ENCODE measurements at places on chromosomes 6 and 20.
A peak's percentile ranks its signal among the peaks of the same experiment; 100 is the strongest.

DNA sequence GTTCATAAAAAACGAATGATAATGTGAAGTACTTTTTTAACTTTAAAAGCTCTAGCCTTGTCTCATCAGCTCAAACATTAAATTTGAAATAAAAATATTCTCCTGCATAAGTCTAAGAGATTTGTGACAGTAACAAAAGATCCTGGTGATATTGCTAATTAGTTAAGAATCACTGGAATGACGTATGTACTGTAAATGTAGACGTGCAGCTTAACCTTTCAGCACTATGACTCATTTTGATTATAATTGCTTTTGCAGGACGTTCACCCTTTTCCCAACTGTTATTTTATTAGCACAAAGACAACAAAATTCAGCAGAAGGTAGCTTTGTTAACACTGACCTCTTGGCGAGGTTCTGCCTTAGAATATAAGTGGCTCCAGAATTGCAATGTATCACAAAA, 68.6 kb downstream of the TENT5A start:
- DNase-seq: no peak

DNA sequence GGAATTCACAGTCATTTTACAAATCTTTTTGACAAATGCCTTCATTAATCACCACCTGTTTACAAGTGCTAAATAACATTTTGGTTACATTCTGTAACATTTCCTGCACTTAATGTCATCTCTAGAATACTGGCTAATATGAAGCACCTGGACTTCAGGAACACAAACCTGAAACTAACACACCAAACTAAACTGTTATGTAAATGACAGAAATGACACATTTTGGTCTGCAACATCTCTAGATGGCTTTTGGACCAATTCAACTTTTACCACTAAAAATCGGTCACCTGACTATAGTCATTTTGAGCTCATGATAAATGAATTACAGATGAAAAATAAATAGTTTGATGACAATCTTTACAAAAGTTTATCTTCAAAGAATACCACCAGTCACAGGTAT, 80.6 kb downstream of the ATG5 start:
- DNase-seq: no peak

DNA sequence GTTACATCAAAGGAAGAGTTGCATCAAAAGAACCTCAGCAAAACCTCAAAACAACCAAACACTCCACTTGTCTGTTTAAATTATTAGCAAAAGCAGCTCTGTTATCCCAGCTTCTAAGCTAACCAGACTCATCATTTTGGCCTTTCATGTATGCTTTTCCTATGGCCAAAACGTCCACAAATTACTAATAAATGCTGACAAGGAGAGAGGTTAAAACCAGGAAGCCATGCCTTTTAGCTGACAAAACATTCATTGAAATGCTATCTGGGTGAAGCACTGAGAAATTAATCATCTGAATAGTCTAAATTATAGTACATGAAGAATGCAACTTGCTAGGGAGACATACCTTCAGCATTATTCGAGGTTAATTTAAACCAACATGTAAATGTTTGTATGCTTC, 80.6 kb downstream of the LAMA2 start:
- DNase-seq: no peak

DNA sequence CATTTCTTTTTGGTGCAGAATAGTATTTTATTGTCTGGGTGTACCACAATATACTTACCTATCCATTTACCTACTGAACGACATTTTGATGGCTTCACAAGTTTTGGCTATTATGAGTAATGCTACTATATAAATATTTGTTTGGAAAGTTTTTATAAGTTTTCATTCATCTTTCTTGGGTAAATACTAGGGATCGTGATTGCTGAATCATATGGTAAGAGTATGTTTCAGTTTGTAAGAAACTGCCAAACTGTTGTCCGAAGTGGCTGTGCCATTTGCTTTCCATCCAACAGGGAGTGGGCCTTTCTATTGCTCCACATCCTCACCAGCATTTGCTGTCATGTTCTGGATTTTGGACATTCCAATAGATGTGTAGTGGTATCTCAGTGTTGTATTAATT, 104.2 kb downstream of the CDYL start:
- no peak for DNase-seq

- peak; percentile 58 for DNase-seq
Observed at GRCh38 chr6:63802606-63803206, 167.1 kb downstream of the PHF3 start.

GRCh38 chr6:166608774-166609173, 18.3 kb downstream of the RPS6KA2 start:
- no peak for DNase-seq

DNA sequence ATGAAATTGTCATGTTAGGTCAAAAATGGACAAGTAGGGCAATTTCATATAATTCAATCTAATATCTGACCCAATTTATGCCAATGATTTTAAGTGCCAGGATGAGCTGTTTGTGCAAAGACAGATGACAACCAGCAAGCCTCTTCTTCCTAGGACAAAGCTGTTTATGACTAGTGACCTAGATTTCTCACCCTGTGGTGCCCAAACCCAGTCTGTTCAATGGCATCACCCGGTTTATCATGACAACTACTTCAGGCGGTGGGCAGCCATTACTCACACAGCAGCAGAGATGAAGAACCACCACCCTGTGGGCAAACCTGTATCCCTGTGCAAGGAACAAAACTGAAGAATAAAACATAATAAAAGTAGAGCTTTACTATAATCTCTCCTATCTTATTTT, 59.0 kb downstream of the MAP7 start:
- no peak for DNase-seq

DNA sequence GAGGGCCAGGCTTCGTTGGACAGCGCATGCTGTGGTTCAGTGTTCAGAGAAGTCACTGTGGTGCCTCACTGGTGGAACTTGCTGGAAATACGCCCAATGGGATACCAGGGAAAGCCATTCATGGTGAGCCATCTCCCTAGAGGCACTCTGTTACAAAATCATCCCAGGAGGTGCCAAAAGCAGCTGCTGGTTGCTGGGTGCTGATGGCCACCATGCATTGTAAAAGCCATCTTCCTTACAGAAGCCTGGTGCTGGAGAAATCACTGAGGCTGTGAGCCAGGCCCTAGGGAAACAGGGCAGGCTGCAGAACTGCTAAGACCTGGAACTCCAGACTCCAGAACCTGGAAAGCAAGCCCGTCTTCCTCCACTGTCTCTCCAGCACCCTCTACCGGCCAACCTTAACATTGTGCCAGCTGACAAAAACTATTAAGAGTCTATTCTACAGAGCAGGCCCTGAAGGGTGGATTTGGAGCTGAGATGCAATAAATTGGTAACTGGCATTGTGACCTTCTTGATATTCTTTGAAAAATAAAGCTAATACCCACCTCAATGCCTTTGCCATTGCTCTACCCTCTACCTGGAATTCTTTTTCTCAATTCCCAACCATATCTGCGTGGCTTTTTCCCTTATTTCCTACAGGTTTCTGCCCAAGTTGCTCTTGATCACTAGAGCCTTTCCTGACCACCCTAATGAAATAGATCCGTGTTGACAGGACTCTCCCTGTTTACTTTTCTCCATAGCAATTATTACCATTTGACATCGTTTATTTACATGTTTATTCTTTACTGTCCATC, 18.5 kb downstream of the SNRPB start:
- peak; percentile 84 for DNase-seq

- no peak for DNase-seq
Observed at GRCh38 chr6:133730881-133731280, 158.0 kb upstream of the TCF21 start.

DNA sequence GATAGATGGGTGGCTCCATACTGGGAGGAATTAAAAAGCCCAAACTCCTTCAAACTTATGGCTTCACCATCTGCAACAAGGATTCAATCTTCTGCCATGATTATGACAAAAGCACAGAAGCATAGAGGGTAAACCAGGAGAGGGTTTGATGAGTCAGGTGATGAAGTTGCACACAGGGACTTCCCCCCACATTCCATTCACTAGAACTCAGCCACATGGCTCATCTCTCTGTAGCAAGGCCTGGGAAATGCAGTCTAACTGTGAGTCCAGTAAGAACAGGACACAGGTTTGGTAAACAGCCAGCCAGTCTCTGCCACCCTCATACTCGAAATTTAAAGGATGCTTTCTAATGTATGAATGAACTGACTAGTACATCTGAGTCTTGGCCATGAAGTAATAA, 142.9 kb downstream of the HIVEP2 start:
- peak; percentile 31 for DNase-seq

GRCh38 chr20:12455148-12455547, 537.5 kb downstream of the BTBD3 start:
- no peak for DNase-seq

DNA sequence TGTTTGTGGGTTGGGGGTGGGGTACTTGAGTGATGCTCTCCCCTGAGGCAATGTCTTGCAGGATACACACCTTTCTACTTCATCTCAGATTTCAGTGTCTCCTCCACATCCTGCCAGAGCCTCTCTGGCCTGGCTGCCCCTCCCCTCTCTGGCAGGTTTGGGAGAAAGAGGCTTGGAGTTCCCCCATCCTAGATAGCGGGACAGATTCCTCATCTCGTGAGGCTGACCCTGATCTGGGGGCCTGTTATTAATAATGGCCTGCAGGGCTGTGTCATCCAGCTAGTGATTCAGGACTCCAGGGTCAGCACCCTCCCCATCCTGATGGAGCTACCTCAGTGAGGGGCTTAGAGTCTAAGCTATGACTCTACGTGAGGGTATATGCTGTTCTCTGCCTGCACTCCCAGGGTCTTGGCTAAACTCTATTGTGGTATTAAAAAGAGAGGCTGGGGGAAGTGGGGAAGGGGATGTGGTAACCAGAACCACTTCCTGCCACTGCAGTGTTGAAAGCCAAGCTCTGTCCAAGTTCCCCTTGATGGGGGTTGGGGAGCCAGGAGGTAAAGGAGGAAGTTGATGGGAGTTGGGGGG, 3.7 kb upstream of the MMP9 start:
- DNase-seq: peak; percentile 87

GRCh38 chr20:19465536-19465935, 253.1 kb downstream of the SLC24A3 start:
- DNase-seq: peak; percentile 95

GRCh38 chr6:135675862-135676261, 175.6 kb upstream of the PDE7B start:
- peak; percentile 86 for DNase-seq

DNA sequence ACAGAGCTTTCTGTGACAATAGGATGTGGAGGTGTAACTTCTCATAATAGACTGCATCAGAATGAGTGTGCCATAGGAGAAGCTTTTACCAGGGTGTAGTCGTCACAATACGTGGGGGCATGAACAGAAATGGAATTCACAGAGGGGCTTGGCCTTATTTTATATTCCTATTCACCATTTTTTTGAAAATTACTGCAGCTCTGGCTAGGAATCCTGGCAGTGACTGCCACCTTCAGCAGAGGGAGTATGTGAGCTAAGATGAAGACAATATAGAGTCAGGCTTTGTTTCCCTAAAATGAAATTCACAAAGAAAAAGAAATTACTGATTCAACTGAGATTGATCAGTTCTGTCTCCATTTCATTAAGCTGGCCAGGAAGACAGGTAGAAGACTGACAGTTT, 13.9 kb downstream of the TOMM6 start:
- DNase-seq: peak; percentile 55

DNA sequence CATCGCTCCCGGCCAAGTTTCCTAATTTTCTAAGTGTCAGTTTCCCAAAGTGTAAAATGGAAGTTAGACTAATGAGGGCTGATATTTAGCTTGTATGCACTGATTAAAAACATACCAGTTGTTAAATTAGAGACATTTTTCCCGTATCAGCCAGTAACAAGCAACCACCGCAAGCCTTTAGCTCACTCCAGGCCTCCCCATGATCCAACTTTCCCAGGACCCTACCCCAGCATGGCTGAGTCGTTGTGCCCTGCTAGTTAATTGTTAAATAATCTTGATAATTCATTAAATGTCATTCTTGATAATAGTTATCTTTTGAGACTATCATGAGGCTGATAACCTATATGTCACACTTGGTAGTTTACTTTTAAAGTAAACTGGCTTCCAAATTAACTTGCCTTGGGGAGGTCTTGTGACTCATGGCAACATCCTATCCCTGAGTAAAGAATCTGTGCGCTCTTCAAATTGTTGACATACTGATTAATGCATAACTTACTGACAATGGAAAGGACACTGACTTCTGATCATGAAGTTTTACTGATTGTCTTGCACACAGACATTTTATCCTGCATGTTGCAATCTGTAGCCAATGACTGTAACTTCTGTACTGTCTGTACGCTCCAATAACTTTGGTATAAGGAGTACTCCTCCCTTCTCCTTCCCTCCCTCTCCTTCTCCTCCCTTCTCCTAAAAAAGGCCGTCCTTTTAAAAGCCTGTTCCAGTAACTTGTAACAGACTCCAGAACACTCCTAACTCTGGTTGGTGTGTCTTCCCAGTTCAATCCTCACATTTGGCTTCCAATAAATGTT, 6.3 kb upstream of the GTF3C6 start:
- peak; percentile 34 for DNase-seq

GRCh38 chr20:8400486-8400885, 268.4 kb downstream of the PLCB1 start:
- no peak for DNase-seq

DNA sequence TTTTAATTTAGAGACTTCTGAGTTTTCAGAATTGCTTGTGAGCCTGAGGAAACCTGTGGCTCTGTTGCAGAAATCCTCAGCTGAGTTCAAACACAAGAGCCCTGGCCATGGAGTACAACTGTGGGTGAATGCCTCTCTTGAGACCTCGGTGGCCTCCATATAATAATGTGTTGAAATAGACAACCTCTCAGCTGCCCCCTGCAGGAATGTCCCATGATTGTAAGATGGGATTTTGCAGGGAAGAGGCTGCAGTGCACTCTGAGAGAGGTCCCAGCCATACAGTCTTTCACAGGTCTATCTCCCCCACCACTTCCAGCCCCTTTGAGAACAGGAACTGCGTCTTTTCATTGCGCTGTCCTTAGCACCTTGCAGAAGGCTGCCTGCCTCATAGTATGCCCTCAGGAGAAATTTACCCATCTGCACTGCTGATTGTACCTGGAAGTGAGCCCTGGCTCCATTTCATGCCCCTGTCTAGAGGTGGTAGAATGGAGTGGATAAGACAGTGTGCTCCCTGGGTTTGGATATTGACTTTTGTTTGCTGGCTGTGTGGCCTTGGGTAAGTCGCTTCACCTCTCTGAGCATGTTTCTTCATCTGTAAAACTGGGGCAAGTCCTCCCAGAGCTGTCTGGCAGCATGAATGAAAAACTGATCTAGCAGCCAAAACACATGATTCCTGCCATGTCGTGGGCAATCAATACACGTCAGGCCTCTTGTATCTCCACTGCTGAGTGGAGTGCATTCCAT, 16.8 kb upstream of the CDH22 start:
- peak; percentile 58 for DNase-seq

DNA sequence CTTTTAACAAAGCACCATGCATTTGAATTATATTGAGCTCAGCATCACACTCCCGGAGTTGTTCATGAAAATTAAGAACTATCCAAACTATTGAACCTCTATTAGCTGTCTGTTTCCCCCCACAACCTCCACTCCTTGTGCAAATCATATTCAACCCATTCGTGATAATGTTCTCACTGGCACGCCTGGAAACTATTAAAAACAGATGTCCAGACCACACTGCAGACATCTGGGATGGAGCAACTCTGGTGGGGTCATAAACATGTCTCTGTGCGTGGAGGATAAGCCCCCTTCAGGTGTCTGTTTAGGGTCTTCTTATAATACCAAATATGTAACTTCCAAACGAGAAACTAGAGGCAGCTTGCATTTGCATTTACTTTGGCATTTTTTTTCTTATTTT, 193.7 kb downstream of the TFAP2A start:
- no peak for DNase-seq

GRCh38 chr6:39892490-39893129, 41.7 kb downstream of the MOCS1 start:
- DNase-seq: peak; percentile 42

Data from OCI-M1 (cell line).